ENCODE measurements at places on chromosomes 11 and 22. TPM values are rescaled to one million over a fixed set of nuclear protein-coding genes. Genes with fewer than 3 reads are reported as not detected.

PISD gene
- 45.3 TPM for total RNA-seq

HORMAD2 gene
- 1.6 TPM for total RNA-seq

MPZL3 gene
- total RNA-seq: 3.5 TPM

POU2AF1 gene
- not detected for total RNA-seq

NPAS4 gene
- 0.82 TPM for total RNA-seq

OR56A1 gene
- total RNA-seq: 0.11 TPM

PKNOX2 gene
- total RNA-seq: 9.7 TPM

MGAT3 gene
- 12.9 TPM for total RNA-seq

RIMBP3B gene
- 0.60 TPM for total RNA-seq

CHRNA10 gene
- 0.88 TPM for total RNA-seq

PDE3B gene
- 21.8 TPM for total RNA-seq

LSP1 gene
- 29.1 TPM for total RNA-seq

LMO1 gene
- 20.8 TPM for total RNA-seq

SRRD gene
- 20.4 TPM for total RNA-seq

ST14 gene
- 3.8 TPM for total RNA-seq

MYOD1 gene
- 2.4 TPM for total RNA-seq

DAGLA gene
- 4.5 TPM for total RNA-seq

KCNK4 gene
- total RNA-seq: 1.8 TPM

MPPED1 gene
- total RNA-seq: 11.1 TPM

GNG3 gene
- total RNA-seq: 3.0 TPM

MIOX gene
- not detected for total RNA-seq

TRIM3 gene
- total RNA-seq: 26.2 TPM

FEN1 gene
- total RNA-seq: 28.0 TPM

SORL1 gene
- 34.2 TPM for total RNA-seq

RFPL1 gene
- total RNA-seq: not detected

SCGB1A1 gene
- total RNA-seq: not detected

FAM180B gene
- total RNA-seq: 1.2 TPM

LAYN gene
- 11.7 TPM for total RNA-seq

SAA4 gene
- not detected for total RNA-seq

MPZL2 gene
- 18.4 TPM for total RNA-seq

IGLL1 gene
- not detected for total RNA-seq

WBP2NL gene
- total RNA-seq: 8.6 TPM

KRTAP5-1 gene
- total RNA-seq: not detected

Data from camera-type eye (tissue), 1 donor.